Endothelial cell of umbilical vein (primary cell): ENCODE measurements at places on chromosomes 11 and 22. TPM values are rescaled to one million over a fixed set of nuclear protein-coding genes. Genes with fewer than 3 reads are reported as not detected.

RIC3 gene
- total RNA-seq = not detected in 2 replicates

FJX1 gene
- 23.7 and 26.6 TPM in 2 replicates for total RNA-seq

IGSF9B gene
- 0.15 and 0.69 TPM in 2 replicates for total RNA-seq

OR8D1 gene
- total RNA-seq = not detected in 2 replicates

EMID1 gene
- 0.39 and 0.51 TPM in 2 replicates for total RNA-seq

KRTAP5-2 gene
- total RNA-seq = not detected in 2 replicates
